Hematopoietic multipotent progenitor cell treated with erythropoietin and hydrocortisone succinate and interleukin-3 and kit ligand, for 8 days (in vitro differentiated cells): ENCODE measurements at places on chromosomes 4 and X.

DNA sequence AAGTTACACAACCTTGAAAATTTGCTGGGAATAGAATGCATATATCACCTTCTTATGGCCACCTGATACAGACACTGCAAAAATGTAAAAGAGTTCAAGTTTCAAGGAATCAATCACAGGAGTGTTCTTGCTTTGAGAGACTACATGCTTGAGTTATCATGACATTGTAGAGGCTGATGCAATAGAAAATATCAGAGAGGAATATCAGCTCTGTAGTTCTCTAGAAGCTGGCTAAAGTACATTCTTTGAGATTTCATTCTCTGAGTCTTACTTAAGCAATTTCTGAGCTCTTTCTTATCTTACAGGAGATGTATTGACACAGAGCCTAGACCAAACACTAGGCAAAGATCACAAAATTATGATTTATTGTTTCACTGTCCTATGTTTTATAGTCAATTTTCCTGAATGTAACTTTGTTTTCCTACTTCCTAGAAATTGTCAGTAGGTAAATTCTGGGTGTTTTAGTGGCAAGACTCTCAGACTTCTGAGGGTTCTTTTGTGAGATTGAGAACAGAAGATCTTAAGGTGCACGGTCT, 152.1 kb upstream of the HPGD start:
- DNase-seq = no peak

- peak; percentile 67 for DNase-seq
Measured at GRCh38 chrX:154308108-154308946, 12.7 kb downstream of the TKTL1 start.

- DNase-seq = peak; percentile 10
Measured at GRCh38 chr4:186472948-186473347, 82.4 kb downstream of the MTNR1A start.

DNA sequence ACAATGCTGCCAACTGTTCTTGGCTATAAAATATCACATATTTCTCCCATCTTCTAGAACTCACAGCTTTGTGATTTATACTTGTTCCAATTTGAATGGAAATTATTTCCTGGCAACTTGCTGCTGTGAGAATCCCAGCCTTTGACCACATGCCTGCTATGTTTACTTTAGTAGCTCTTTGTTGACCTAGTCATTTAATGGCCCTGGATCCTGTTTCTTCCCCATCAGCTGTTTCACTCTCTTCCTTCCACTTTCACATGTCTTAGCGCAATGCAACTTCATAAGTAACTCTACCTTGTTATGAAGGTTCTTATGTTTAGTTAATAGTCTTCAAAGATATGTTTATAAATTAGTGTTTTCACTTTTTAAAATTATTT, 1973.6 kb upstream of the AGA start:
- DNase-seq = no peak

DNA sequence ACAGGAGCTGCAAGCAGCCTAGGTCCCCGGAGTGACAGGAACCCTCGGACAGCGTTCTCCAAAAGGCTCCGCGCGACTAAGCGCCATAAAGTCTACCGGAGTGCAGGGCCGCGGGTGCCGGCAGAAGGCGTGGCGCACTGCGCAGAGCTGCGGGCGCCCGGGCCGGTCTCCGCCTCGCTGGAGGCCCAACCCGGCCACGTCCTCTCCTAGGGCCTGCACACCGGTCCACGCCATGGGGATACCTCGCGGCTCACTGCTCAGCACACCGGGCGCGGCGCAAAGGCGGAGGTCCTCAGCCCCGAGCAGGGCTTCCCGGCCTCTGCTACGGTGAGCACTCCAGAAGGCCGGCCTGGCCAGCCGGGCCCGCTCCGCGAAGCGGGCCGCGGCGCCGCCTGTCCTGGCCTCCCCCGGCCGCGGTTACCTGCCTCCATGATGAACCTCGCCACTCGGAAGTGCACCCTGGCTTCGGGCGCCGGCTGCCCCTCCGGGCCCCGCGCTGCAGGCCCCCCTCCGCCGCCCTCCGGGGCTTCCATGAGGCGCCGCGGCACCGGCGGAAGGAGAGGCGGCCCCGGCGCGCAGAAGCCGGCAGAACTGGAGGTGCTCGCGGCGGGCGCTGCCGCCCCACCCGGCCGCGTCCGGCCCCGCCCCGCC, at the start of gene CCNQ:
Gene CCNQ, minus strand, starts transcription at position 599 of the 651 bp plus-strand sequence. Its CDS starts 66 bp downstream, at position 533.
- peak; percentile 13 for DNase-seq

DNA sequence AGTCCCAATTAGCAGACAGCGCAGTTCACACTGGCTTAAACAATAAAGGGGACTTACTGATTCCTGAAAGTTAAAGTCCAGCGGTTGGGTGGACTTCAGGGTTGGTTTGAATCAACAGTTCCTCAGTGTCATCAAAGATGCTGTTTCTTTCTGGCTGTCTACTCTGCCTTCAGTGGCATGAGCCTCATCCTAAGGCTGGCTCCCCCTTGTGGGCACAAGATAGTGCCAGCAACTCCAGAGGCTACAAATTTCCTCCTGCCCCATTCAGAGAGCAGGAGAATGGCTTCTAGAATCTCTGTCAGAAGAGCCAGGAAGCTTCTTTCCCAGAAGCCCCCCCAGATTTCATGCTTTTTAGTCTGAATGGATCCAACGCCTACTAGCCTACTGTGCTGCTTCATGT, 82.4 kb upstream of the MTM1 start:
- peak; percentile 44 for DNase-seq

DNA sequence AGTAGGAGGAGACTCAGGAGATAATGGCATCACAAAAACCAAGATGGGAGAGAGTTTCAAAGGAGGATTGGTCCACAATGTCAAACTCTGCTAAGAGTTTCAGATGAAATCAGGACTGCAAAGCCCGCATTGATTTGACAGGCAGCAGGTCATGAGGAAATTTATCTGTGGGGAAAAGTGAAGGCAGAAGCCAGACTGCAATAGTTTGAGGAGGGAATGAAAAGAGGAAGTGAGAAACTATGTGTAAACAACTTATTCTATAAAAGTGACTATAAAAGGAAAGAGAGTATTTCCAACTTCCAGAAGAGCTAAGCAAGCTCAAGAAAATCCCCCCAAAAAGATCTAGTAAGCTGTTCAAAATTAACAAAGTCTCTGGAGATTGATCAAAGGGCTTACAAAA, 66.3 kb upstream of the DGKK start:
- no peak for DNase-seq

- DNase-seq = no peak
Measured at GRCh38 chr4:128915544-128915943, 106.0 kb downstream of the JADE1 start.

- no peak for DNase-seq
Measured at GRCh38 chr4:64001229-64001898, 407.9 kb downstream of the TECRL start.

GRCh38 chr4:10089346-10089745, 27.3 kb downstream of the WDR1 start:
- peak; percentile 7 for DNase-seq
